Fibroblast of skin of right quadriceps (primary cell): ENCODE measurements at places on chromosomes 6 and 20.
A peak's percentile ranks its signal among the peaks of the same experiment; 100 is the strongest.

- DNase-seq = no peak
Observed at GRCh38 chr6:167501831-167502385, 177.0 kb downstream of the TTLL2 start.

GRCh38 chr6:71405416-71405815, 116.8 kb downstream of the OGFRL1 start:
- no peak for DNase-seq

DNA sequence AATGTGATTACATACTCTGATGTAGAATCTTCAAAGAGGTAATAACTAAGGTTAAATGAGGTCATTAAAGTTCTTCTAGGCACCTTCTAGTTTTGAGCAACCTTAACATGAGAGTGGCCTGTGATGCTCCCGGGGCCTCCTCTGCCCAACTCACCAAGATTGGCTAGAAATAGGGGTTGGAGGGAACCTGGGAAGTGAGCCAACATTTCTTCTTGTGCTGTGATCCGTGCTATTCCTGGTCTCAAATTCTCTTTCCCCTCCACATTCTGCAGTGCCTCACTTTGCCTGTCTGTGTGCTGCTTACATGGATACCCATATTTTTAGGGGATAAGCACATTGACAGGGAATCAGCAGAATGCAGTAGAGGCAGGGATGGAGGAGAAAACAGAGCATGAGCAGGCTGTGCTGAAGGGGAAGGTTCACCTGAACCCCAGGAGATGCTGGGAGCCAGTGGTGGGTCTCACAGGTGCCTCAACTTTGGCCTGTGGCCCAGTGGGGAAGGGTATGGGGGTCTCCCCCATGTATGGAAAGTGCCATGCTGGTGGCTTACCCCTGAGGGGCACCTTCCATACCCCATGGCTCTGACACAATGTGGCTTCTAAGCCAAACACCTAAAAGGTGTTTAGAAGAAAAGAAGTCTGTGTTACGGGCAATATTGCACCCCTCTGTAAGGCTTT, 164.7 kb upstream of the CHD6 start:
- DNase-seq = no peak

GRCh38 chr6:158174514-158174913, 6.4 kb downstream of the GTF2H5 start:
- DNase-seq = peak; percentile 90

DNA sequence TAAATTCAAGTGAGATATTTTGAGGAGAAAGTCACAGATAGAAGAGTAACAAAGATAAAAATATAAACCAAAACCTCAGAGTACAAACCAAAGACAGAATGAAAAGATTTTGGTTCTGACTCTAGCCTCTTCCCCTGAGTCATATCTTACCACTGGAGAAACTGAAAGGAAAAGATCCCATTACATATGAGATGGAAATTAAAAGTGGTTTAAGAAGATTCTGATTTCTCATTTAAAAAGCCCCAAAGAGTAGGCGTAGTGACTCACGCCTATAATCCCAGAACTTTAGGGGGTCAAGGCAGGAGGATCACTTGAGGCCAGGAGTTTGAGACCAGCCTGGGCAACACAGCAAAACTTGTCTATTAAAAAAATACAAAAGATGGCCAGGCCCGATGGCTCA, 30.6 kb downstream of the SPINT4 start:
- peak; percentile 7 for DNase-seq

DNA sequence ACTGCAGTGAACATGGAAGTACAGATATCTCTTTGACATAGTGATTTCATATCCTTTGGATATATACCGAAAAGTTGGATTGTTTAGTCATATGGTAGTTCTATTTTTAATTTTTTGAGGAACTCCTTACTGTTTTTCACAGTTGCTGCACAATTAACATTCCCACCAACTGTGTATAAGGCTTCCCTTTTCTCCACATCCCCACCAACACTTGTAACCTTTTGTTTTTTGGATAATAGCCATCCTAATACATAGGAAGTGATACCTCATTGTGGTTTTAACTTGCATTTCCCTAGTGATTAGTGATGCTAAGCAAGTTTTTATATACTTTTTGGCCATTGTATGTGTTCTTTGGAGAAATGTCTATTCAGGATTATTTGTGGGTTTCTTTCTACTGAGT, 45.1 kb upstream of the TENT5A start:
- DNase-seq = no peak

- no peak for DNase-seq
Observed at GRCh38 chr6:144068794-144069193, 26.6 kb downstream of the SF3B5 start.

- DNase-seq = no peak
Observed at GRCh38 chr20:58448958-58449357, 59.9 kb downstream of the VAPB start.

- peak; percentile 84 for DNase-seq
Observed at GRCh38 chr6:133991096-133991593, 38.1 kb downstream of the TBPL1 start.

GRCh38 chr6:151610326-151610725, 116.5 kb downstream of the CCDC170 start:
- no peak for DNase-seq

GRCh38 chr6:42710316-42710715, 12.1 kb downstream of the PRPH2 start:
- DNase-seq = peak; percentile 22

DNA sequence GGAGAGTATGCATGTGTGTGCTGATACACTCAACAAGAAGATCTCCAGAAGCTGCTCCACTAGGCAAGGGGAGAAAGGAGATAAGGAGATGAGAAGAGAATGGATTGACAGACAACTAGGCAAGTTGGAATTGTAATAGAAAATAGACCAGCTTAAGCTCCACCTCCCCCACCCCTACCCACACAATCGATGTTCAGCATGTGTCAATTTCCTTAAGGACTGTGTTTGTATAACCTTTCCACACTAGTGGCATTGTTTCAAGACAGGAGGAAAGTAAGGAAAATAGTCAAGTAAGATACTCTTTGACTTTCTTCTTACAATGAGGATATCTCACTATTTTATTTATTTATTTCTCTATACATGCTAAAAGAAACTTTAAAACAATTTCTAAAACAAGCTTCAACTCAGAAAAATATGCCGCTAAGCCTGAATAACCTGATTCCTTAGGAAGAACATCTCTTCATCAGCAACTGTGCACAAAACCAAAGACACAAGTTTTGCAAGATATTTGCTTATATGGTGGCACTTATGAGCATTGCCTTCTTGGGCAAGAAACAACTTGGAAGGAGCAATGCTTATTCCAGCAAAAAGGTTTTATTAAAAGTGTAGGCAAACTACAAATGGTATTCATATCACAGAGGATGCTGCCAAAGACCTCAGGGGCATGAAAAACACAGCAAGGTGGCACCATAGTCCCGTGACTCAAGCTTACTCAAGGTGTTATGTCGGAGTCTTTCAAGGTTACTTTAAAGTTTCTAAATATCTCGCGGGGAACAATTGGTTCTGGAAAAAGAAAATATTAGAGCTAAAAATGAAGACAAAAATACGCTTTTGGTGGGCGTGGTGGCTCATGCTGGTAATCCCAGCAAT, 249.1 kb downstream of the COL12A1 start:
- no peak for DNase-seq

DNA sequence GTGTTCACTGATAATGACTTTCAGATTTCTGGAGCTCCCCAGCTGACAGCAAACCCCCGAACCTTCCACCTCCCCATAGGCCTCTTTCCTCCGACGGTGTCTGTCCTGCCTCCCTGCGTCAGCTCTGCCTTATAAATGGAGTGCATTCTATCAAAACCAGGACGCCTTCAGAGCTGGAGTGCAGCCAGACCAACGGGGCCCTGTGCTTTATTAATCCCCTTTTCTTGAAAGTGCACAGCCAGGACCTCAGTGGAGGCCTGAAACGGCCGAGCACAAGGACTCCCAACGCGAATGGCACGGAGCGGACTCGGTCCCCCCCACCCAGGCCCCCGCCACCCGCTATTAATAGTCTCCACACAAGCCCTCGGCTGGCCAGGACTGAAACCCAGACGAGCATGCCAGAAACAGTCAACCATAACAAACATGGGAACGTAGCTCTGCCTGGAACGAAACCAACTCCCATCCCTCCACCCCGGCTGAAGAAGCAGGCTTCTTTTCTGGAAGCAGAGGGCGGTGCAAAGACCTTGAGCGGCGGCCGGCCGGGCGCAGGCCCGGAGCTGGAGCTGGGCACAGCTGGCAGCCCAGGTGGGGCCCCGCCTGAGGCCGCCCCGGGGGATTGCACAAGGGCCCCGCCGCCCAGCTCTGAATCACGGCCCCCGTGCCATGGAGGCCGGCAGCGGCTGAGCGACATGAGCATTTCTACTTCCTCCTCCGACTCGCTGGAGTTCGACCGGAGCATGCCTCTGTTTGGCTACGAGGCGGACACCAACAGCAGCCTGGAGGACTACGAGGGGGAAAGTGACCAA, 42.3 kb upstream of the NAA20 start:
- peak; percentile 99 for DNase-seq

- DNase-seq = no peak
Observed at GRCh38 chr6:28462401-28462800, 19.1 kb upstream of the ZSCAN23 start.

DNA sequence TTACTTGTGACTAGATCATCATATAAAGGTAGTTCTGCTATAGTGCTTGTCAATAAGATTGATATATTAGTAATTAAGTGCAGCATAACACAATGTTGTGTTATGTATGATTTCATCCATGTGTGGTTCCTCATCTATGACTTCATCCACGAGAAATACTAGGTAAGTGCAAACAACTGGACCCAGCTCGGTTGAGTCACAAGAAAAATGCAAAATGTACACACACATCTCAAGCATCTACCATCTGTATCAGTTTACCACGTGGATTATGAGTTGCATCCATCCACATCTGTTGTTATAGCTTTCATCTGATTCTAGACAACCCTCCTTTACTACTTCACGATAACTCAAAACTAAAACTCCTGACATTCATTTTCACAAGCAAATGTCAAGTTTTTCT, 517.0 kb upstream of the CITED2 start:
- peak; percentile 75 for DNase-seq

DNA sequence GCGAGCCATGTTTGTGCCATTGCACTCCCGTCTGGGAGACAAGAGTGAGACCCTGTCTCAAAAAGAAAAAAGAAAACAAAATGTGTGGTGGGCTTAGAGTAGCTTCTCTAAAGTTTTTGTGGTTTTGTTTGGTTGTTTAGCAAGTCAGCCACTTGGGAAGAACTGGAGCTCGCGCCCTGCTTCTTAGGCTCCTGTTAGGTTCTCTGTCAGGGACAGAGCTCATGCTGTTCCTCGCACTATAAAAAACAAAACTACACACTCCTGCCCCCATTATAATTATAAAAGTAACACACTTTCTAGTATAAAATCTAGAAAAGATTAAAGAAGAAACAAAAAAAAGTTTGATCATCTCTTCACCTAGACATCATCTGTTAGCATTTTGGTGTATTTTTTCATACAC, 33.0 kb downstream of the GMPR start:
- no peak for DNase-seq

DNA sequence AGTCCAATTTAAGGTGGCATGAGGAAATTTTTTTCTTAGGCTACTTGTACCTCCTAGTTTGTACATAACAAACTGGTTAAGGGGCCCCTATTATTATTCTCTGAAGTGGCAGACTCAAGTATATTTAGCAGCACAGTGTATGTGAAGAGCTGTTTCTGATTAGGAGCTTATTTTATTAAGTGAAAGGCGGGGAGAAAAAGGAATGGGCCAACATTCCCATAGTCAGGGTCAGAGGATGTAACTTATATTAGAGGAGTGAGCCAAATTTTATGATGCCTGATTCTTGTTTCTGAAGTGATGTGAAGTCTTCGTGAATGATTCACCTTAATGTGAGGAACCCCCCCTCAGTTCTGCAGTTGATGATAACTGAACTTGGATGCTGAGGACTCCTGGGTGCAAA, 2.8 kb downstream of the HECA start:
- DNase-seq = peak; percentile 77

DNA sequence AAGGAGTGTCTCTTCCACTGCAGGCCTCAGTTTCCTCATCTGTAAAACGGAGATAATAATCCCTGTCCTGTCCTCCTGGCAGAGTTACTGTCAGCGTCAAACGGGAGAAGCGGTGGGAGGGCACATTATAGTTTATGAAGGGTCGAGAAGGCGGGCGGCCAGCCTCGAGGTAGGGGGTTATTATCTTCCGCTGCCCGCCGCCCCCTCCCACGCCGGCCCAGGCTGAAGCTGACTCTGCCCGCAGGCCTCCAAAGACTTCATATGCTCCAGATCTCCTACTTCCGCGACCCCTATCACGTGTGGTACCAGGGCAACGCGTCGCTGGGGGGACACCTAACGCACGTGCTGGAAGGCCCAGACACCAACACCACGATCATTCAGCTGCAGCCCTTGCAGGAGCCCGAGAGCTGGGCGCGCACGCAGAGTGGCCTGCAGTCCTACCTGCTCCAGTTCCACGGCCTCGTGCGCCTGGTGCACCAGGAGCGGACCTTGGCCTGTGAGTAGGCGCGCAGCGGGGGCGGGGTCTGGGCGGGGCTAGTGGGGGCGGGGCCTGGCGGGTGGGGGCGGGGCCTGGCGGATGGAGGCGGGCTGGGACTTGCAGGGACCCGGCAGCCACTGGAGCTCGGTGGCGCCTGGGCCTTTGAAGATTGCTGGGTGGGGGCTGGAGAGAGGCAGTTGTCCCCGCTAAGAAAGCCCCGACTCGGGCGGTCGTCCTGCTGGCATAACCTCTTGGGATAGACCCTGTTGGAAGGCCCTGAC, 2.8 kb downstream of the PROCR start:
- DNase-seq = peak; percentile 17

- DNase-seq = no peak
Observed at GRCh38 chr20:3731944-3732326, 550 bp upstream of the HSPA12B start.

GRCh38 chr6:17879184-17879583, 108.3 kb downstream of the KIF13A start:
- DNase-seq = peak; percentile 45

GRCh38 chr6:170108890-170109587, 181.8 kb downstream of the DLL1 start:
- DNase-seq = no peak

DNA sequence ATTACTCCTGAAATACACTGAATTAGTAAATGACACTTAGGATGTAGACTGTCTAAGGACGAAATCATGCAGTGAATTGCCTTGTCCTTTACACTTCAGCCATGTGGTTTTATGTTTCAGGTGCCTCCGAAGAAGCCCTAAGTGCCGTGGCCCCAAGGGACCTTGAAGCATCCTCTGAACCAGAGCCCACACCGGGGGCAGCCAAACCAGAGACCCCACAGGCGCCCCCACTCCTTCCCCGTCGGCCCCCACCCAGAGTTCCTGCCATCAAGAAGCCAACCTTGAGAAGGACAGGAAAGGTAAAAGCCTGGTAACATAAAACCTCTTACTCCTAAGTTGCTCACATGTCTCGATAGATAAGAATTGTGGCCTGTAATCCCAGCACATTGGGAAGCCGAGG, 75.3 kb downstream of the SERAC1 start:
- DNase-seq = no peak

GRCh38 chr20:33650753-33651561, 11.2 kb upstream of the C20orf144 start:
- DNase-seq = no peak

- no peak for DNase-seq
Observed at GRCh38 chr6:124999105-124999764, 37.0 kb downstream of the RNF217 start.

- DNase-seq = peak; percentile 48
Observed at GRCh38 chr6:144219056-144219685, 66.0 kb upstream of the UTRN start.
